ENCODE measurements at places on chromosomes 2 and 18. TPM values are rescaled to one million over a fixed set of nuclear protein-coding genes. Genes with fewer than 3 reads are reported as not detected.

The LRP1B gene
- total RNA-seq = 2.6 TPM

The CAPG gene
- total RNA-seq = 22.4 TPM

The LIPG gene
- 2.6 TPM for total RNA-seq

The DNAH7 gene
- total RNA-seq = under 0.01 TPM

The DPP10 gene
- 1.0 TPM for total RNA-seq

The ACTR1B gene
- total RNA-seq = 30.3 TPM

The CYP26B1 gene
- 6.8 TPM for total RNA-seq
